ENCODE measurements at places on chromosomes 1 and 21.

- no peak for DNase-seq
Measured at GRCh38 chr1:159307346-159308020, 5.3 kb downstream of the FCER1A start.

DNA sequence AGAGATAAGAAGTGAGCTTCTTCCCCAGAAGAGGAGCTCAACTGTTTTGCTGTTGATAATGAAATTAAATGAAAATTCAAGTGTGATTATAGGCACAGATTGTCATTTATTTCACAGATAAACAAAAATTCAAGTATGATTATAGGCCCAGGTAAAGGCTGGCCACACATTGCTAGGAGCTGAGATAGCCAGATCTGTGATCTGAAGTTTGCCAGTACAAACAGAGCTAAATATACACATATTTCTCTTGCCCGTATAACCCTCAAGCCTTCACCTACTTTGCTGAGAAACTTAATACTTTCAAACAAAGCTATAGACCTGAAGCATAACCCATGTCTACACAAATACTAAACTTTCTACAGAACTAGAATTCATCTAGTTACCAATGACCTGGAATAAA lies 31.3 kb upstream of the NRIP1 start:
- DNase-seq = no peak

GRCh38 chr1:118397496-118397859 lies 212.4 kb upstream of the SPAG17 start:
- DNase-seq = no peak

- no peak for DNase-seq
Measured at GRCh38 chr1:64472805-64473204, 2.9 kb downstream of the CACHD1 start.

GRCh38 chr1:166017395-166017794 lies 149.4 kb downstream of the FAM78B start:
- DNase-seq = no peak
